ENCODE measurements at places on chromosomes 4 and X. TPM values are rescaled to one million over a fixed set of nuclear protein-coding genes. Genes with fewer than 3 reads are reported as not detected.

NDNF gene
- 11.8 TPM for total RNA-seq

EDNRA gene
- total RNA-seq: 1.6 TPM

ADH7 gene
- total RNA-seq: not detected

PCYT1B gene
- 0.39 TPM for total RNA-seq

GLUD2 gene
- total RNA-seq: 0.70 TPM

UGT2B7 gene
- total RNA-seq: 0.73 TPM

SPANXN4 gene
- total RNA-seq: not detected

Data from mucosa of descending colon (tissue), 3 donors.